ENCODE measurements at places on chromosomes 6 and 20.
A peak's percentile ranks its signal among the peaks of the same experiment; 100 is the strongest.

DNA sequence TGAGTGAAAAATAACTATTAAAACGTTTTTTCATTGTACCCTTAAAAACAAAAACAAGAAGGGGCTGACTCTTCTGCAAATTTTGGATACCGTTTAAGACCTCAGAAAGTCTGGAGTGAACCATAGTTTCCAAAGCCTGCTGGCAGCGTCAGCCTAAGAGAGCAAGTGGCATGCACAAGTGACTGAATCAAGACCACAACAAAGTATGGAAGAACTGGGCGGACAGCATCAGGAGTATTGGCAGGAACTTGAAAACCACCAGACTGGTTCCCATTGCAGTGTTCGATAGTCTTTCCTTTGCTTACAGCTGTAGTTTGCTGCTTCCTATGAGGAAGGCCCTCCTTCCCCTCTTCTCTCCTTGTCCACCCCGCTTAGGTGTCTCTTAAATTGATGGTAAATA lies 33.7 kb upstream of the MYLIP start:
- DNase-seq = no peak

DNA sequence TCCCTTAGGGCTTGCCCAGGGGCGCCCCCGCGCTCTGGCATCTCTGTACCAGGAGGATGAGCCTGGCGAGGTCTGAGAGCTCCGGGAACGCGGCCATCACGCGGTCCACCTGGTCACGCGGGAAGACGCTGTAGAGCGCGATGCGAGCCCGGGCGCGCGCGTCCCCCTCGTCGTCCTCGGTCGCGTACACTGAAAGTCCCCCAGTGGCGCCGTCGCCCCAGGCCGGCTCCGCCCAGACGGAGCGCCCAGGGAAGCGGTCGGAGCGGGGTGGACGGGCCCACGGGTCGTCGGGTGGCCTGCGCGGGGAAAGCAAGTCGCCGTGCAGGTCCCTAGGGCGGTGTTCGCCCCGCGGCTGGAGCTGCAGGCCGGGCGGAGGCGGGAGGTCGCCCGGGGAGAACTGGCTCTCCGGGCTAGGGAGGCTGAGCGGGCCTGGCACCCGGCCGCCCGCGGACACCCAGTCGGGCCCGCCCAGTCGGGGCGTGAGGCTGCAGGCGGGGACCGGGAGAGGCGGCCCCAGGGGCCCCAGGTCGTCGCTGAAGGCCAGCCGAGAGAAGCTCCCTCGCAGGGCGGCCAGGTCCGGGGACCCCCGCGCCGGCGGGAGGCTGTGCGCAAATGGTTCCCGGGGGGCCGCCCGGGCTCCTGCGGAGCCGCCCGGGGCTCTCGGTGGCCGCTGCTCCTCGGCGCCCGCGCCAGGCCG lies 34.0 kb downstream of the ZC3H12D start:
- peak; percentile 58 for DNase-seq

- DNase-seq = no peak
Observed at GRCh38 chr6:15987569-15987968, 141.3 kb upstream of the MYLIP start.

- DNase-seq = no peak
Observed at GRCh38 chr6:162435071-162435470, 292.5 kb downstream of the PRKN start.

DNA sequence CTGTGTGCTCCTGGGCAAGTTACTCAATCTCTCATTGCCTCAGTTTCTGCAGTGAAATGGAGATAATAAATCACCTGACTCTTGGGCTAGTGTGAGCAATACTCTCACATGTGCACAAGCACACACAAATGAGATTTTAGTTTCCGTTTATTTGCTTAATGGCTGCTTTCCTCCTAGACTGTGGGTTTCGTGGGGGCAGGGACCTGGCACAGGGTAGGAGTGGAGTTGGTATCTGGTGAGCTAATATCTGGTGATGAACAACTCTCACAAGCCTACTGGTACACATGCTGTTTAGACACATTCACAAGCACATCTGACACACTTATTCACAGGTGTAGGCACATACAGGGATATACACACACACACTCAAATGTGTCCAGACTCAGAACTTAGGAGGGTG lies 73.8 kb downstream of the TOX2 start:
- DNase-seq = no peak

DNA sequence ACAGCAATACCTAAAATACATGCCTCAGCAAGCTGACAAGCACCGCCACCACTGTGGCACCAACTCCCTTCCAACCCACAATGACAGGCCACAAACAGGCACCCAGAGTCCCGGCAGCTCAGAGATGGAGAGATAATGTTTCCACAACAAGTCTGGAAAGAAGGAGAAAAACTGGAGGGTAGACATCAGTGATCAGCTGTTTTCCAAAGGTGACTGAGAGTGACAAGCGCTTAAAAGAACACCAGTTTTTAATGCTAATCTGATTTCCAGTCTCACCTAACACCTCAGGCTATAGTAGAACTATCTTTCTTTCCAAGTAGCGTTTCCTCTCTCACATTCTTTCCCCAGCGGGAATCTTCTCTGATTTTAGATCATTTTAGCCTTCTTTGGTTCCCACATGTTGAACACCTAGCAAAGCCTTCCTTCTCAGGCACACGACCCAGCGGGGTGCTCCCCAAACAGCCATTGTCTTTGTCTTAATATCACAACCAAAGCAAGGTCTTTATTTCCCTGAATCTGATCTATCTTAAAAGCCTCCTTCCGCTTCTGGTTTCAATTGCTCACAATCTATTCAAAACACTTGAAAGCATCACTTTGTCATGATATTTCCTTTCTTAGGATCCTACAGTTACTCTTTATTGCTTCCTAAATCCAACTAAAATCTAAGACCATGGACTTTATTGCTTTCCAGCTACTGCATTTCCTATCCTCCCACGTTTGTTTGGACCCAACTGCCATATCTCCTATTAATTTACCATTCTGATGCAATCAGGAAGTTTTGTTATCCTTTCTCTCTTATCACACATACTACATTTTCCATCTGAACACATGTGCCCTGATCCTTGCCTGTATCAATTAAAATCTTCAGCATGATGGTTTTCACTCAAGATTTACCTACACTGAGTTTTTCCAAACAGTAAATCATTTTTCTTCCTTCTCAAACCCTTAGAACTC lies 282.7 kb downstream of the ADGB start:
- DNase-seq = no peak

GRCh38 chr6:47096211-47096895 lies 54.2 kb upstream of the ADGRF1 start:
- DNase-seq = no peak

DNA sequence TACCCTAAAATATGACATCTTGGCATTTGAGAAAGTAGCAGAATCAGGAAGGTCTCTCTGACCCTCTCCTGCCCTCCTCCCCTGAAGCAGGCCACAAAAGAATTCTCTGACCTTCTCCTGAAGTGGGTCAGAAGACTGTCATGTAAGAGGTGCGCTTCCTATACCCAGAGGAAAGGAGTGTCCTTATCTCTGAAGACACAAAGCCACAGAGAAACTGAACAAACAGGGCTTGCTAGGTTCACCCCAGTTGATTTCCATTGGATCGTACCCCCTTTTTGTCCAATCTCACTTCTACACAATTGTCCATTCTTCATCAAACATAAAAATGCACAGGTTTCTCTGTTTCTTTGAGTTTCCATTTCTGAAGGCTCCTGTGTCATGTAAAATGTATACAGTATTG lies 272.0 kb upstream of the SOX4 start:
- no peak for DNase-seq

DNA sequence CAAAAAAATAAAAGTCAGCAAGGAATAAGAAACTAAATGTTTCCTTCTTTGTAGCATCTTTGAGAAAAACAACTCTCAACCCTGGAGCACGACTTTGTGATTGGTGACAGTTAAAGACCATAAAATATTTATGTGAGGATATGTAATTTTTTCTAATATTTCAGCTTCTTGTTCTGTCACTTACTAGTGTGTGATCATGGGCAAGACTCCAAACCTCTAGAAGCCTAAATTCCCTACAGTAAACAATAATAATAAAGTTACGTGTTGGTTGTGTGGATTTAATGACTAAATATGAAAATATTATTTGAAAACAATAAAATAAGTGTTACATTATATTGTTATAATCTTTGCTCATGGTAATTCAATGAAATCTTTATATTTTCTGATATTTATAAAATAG lies 735.6 kb upstream of the MARCKS start:
- DNase-seq = no peak

GRCh38 chr20:62576815-62577489 lies 65.4 kb upstream of the SLCO4A1 start:
- DNase-seq = no peak

- no peak for DNase-seq
Observed at GRCh38 chr6:167652042-167652700, 174.5 kb upstream of the AFDN start.

DNA sequence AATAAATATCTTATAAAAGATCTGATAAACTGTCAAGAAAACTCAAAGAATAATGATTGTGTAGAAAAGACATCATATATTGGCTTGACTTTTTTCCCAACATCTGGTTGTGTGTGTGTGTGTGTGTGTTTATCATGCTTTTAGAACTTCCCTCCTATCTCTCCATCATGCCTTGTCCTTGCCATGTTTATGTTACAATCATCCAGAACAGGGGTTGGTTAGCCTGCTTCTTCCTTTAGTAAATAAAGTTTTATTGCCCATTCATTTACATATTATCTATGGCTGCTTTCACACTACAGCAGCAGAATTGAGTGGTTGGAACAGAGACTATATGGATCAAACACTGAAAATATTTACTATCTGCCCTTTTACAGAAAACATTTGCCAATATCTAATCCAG lies 52.8 kb upstream of the RIPOR2 start:
- DNase-seq = no peak

- DNase-seq = no peak
Observed at GRCh38 chr6:168116438-168116974, 37.5 kb upstream of the FRMD1 start.

Data from 8988T (cell line).